ENCODE measurements at places on chromosomes 12 and 14.

DNA sequence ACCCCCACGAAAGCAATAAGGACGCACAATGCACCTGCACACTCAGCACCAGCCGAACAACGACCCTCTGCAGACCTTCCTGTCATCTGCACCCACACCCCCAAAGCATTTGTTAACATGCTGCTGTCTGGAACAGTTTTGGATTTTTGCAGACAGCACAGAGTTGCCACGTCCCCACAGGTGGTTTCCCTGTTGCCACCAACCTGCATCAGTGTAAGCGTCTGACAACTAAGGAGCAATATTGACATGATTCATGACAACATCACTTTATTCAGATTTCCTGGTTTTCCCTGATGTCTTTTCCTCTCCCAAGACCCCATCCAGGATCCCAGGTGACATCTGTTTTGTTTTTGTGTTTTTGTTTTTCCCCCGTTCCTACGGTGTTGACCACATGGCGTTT is 150.7 kb upstream of the C14orf180 start:
- DNase-seq = no peak

- no peak for DNase-seq
Measured at GRCh38 chr14:105469456-105470349, 4.9 kb upstream of the CRIP2 start.

DNA sequence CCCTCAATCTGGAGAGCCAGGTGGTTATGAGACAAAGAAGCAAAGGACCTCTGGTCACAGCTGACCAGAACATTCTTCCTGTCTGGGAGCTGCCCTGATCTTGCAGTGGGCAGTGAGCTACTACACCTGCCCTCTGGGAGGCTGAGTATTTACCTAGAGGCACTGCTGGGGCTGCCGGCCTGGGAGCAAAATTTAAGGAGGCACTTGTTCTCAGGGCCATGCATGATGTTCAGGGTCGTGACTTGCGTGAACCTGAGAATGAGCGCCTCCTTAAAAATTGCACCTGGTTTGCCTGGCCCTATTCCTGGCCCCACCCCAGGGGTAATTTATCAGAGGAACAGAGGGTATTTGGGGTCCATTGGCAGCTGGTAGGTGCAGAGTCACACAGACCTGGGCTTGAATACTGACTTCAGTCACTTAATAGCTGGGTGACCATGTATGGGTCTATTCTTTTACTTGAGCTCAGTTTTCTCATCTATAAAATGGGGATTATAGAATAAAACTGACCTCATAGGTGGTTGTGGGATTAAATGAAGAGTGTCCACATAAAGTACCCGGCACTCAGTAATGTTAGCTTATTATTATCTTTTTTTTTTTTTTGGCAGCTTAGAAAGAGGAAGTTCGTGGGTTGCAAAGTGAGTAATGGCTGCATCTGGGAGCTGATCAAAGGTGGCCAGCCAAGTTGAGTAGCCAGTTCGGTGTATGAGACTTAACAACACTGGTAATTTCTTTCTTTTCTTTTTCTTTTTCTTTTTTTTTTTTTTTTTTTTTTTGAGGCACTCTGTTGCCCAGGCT is 107.4 kb upstream of the MED13L start:
- no peak for DNase-seq

DNA sequence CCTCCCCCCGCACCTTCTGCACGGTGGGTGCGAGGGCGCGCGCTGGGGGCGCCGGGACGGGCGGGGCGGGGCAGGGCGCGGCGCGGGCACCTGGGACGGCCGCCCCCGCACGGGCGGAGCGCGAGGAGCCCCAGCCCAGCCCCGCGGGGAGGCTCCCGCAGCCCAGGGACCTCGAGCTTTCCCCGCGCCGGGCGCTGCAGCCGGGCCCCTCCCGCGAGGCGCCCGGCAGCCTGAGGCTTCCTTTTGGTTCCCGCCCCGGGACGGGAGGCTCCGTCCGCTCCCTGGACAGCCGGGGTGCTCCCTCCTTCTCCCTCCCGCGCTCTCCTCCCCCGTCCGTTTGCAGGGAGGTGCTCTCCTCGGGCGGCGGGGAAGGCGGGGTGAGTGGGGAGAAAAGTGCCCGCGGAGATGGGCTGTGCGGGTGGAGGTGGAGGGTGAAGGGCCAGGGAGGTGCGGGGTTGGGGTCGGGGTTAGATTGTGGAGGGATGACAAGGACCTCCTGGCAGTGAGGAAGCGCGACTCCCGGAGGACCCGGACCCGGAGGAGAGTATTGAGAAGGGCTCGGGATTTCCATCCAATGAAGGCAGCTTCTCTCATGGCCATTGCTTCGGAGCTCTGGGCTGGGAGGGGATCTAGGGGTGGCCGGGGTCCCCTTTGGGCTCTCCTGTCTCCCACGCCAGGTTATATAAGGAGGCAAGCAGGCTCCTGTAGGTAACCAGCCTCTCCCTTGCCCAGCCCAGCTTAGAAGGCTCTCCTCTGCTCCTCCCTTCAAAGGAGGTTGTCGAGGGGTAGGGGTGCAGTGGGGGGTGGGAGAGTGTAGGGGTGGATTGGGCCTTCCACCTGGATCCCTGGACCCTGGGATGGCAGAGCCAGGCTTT is 645 bp downstream of the JDP2 start:
- DNase-seq = no peak

- no peak for DNase-seq
Measured at GRCh38 chr14:71554323-71554722, 377.9 kb upstream of the RGS6 start.

- no peak for DNase-seq
Measured at GRCh38 chr12:116544656-116545055, 14.5 kb upstream of the MAP1LC3B2 start.

GRCh38 chr12:46792925-46793324 is 32.9 kb downstream of the SLC38A4 start:
- no peak for DNase-seq

GRCh38 chr14:81352413-81352812 is 47.7 kb downstream of the STON2 start:
- no peak for DNase-seq

GRCh38 chr14:95835121-95835730 is 41.4 kb upstream of the TUNAR start:
- DNase-seq = no peak
